Naive thymus-derived CD4-positive, alpha-beta T cell (primary cell): ENCODE measurements at places on chromosomes 2 and 18.

DNA sequence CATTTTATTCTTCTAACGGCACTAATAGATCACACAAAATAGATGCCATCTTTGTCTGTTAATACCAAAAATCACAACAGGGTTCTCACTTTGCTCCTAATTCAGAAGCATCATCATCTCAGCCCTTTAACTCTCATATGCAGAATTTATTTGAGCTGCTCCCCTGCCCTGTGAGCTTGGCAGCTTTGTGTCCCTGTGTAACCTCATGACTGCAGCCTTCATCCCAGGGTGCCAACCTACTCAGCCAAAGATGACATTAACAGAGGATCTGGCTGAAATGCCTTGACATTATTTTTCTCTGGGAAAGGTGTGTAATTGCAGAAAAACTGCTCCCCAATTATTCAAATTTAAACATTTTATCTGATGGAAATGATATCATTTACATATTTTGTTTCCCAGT lies 319.4 kb downstream of the NRXN1 start:
- no peaks in the 10 kb centered on the region for H3K4me1 ChIP-seq
- no peak overlapping the region for H3K4me3 ChIP-seq
- DNase-seq: no peak
- no peaks in the 10 kb centered on the region for H3K36me3 ChIP-seq
- no peak overlapping the region for H3K27ac ChIP-seq

DNA sequence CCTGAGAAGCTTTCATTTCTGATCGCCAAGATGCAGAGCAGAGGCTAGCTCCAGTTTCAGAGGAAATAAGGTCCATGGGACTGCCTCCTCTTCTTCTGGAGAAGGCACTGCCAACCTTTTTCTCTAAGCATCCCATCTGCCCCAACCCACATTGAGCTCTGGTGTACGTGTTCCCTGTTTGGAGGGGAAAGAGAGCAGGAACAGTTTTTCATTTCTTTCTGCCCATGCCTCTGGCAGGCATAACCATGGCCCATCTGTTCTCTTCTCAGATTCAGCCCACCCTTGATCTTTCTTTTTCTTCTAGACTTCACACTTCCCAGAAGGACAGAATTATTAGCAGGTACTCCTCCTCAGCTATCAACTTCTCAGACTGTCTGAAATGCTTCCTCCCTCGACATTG lies 1110.3 kb upstream of the KLHL29 start:
- DNase-seq: no peak
- no peak overlapping the region for H3K27ac ChIP-seq
- H3K4me1 ChIP-seq: no peaks in the 10 kb centered on the region
- H3K4me3 ChIP-seq: no peak overlapping the region
- no peaks in the 10 kb centered on the region for H3K36me3 ChIP-seq

- H3K36me3 ChIP-seq: no peaks in the 10 kb centered on the region
- H3K4me3 ChIP-seq: no peak overlapping the region
- H3K27me3 ChIP-seq: no peaks in the 10 kb centered on the region
- DNase-seq: no peak
Observed at GRCh38 chr2:241561832-241562231, 3.3 kb downstream of the BOK start.

GRCh38 chr2:21836261-21836660 lies 712.5 kb downstream of the TDRD15 start:
- no peak for DNase-seq
- H3K4me1 ChIP-seq: no peaks in the 10 kb centered on the region
- H3K36me3 ChIP-seq: no peaks in the 10 kb centered on the region
- no peaks in the 10 kb centered on the region for H3K27me3 ChIP-seq
- no peak overlapping the region for H3K27ac ChIP-seq
